SJCRH30 (cell line): ENCODE measurements at places on chromosomes 11 and 22.

DNA sequence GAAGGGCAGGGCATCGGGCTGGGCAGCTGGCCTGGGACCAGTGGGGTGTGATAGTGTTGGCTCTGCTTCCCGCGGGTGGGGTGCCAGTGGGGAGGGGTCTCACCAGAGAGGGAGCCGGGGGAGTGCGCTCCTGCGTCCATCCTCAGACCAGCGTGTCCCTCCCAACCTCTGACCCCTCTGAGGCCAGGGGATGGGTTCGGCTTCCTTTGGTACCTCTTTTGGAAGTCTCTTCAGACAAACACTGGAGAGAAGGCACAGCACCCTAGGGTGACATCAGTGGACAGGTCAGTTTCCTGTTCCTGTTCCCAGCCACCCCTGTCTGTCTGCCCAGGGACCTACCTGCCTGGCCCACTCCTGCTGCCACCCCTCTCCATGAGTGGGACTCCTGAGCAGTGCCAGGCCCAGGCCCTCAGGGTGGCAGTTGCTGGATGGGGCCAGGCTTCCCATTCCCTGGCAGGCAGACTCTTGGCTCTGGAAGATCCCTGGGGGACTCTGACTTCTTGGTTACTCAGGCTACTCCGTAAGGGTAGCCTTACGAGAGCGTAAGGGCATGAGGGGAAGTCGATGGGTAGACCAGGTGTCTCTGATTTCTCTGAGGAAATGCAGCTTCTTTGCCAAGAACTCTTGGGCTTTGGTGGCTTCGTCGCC is 2.6 kb downstream of the TAGLN start:
- no peak for DNase-seq

GRCh38 chr11:36131721-36132397 is 157.4 kb downstream of the COMMD9 start:
- DNase-seq: peak; percentile 49

- no peak for DNase-seq
Observed at GRCh38 chr22:23359583-23360123, 179.3 kb downstream of the BCR start.

GRCh38 chr22:45425531-45426265 is 12.2 kb downstream of the RIBC2 start:
- DNase-seq: no peak

DNA sequence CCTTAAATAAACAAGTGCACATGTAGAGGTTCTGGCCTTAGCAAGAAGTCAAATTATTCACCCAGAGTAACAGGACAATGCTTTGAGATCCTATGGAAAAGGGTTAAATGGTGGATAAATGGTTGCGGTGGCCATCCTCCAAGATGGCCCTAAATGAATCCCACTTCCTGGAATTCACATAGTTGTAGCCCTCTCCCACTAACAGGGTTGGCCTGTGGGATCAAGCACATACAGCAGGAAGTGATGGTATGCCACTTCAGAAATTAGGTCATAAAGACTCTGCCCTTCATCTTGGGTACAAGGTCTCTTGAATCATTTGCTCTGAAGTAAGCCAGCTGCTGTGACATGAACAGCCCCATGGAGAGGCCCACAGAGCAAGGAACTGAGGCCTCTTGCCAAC is 1.8 kb downstream of the ZNF280B start:
- no peak for DNase-seq

- no peak for DNase-seq
Observed at GRCh38 chr11:45057938-45058646, 88.3 kb upstream of the PRDM11 start.

GRCh38 chr11:15969701-15970329 is 386.5 kb downstream of the SOX6 start:
- DNase-seq: no peak

DNA sequence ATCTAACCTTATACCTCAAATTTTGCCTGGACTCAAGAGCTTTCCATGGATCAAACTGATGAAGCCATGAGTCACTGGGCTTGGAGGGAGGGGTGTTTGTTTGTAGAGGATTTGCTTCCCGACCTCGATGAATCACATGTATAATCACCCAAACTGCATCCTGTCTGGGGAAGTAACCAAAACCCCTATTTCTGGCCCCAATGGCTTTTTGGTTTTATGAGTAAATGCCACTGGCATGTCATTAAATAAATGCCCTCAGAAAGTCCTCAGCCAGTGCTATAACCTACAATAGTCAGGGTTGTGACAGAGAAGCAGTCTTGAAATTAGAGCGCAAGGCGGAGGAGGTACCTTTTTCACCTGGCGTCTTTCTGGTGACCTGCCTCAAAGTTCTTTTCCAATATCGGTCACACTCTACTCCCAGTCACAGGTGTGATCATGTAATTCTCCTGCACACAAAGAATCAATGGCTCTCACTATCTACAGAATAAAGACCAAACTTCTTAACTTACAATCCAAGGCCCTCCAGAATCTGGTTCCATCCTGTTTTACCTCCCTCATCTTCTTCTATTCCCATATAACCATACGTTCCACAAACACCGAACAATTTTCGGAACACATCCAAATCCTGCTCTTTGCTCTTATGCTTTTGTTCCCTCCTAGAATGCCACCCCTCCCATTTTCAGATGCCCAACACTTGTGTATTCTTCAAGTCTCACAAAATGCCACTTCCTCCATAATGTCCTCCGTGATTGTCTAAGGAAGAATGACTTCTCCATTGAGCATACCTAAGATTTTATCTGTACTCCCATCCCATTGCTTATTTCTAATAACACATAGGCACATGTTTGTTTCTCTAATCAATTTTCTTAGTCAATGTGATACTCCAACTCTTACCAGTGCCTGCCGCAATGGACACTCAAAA is 81.3 kb upstream of the BLID start:
- peak; percentile 77 for DNase-seq

GRCh38 chr11:72776117-72776843 is 17.6 kb downstream of the STARD10 start:
- no peak for DNase-seq

GRCh38 chr22:26182723-26183122 is 13.5 kb downstream of the SEZ6L start:
- no peak for DNase-seq

DNA sequence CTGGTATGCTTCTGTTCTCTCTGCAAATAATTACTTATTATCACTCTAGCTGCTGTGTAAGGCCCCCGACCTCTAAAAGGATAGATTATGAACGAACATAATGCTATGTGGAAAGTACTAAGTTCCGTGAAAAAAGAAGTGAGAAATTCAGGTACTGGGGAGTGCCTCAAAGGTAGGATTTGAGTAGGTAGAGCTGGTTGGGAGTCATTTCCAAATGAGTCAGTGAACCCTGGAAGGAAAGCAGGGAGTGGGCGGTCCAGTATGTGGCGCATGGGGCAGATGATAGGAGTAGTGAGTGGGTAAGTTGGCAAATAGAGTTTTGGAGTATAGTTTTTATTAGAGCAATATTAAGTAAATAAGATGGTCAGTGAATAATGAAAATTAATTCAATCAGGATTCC is 2.4 kb downstream of the ZC3H12C start:
- no peak for DNase-seq
